RPMI7951 (cell line): ENCODE measurements at places on chromosomes 1 and 21.
A peak's percentile ranks its signal among the peaks of the same experiment; 100 is the strongest.

DNA sequence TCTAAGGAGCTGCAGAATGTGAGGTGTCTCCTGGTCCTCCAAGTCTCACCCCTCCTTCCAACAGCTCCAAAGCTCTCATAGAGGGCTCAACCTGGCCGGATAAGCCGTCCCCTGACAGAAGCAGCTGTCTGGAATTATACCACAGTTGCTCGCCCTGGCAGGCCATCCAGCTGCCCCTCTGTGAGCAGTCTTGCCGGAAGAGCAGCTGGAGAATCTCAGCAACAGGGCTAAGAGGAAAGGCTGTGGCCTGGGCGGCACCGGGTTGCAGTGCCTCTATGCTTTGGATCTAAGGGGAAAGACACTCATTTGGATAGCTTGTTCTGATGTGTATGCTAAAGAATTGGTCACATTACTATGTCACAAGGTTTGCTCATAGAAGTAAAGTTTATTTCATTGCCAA is 12.4 kb downstream of the TMCC2 start:
- DNase-seq, result no peak

DNA sequence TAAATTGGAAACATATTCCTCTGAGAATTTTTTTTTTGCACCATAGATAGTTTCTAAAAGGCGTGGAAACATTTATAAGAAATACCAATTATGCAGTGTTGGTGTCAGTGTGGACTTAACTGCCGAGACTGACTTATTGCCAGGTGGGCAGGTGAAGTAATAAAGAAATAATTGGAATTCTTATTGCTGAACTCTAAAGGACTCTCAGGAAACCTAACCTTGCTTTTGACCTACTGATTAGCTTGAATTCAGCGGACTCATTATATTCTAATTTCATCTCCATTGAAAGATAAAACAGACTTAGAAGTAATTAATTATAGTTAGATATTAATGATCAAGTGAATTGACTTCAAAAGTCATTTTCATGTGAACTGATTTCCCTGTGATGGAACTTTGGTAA is 26.3 kb downstream of the KCNK1 start:
- DNase-seq, result no peak

GRCh38 chr1:235683653-235684052 is 34.1 kb upstream of the GNG4 start:
- no peak for DNase-seq

GRCh38 chr1:23177438-23178380 is 9.1 kb upstream of the LUZP1 start:
- DNase-seq, result peak; percentile 87

- DNase-seq, result no peak
Observed at GRCh38 chr1:81517987-81518386, 282.7 kb upstream of the ADGRL2 start.

GRCh38 chr1:181484821-181485220 is 1.5 kb downstream of the CACNA1E start:
- no peak for DNase-seq

DNA sequence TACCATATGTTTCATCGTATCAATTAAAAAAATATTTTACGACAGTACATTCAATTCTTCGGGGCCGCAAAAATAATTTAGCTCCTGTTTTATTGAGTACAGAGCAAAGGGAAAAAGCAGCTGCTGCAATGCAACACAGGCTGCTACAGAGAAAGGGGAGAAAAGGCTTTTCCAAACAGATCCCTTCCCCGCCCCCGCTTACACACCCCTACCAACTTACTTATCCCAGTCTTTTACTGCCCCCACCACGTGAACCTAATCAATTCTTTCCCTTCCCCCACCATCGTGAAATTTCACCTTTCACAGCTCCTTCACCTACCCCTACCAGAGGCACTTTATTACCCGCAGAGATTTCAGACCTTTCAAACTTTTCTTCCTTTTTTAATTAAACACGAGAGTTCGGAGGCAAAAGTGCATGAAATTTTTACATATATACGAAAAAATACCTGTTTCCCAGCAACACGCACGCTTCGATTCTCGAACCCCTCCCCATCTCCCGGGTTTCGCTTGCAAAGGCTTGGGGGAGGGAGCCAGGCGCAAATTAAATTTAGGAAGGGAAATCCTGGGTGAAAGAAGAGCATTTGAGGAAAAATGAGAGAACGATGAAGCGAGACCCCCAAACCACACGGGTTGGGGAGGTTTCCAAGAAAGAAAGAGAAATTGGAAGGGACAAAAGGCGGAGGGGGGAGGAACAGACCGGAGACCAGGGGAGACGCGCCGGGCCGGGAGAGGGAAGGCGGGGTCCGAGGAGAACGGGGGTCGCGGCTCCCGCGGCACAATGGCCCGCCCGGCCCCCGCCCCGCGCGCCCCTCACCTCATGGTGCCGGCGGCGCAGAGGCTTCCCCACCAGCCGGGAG is 823 bp downstream of the ENAH start:
- DNase-seq, result no peak

DNA sequence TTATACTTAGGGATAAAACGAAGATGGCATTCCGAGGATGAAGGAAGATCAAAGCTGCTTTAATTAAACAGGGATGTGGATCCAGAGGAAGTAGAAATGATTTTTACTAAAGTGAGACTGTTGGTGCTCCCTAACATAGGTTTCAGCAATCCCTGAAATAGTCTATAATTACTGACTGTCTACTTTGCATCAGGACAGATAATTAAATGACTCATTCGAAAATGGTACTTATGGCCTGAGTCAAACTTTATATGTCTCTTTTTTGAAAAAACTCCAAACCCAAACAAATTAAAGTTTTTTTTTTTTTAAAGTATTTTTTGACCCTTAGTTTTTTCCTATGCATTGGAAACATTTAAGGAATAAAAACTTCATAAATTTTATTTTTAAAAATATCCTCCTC is 90.3 kb downstream of the LYST start:
- peak; percentile 18 for DNase-seq
